Heart left ventricle (tissue), 16 donors: ENCODE measurements at places on chromosomes 2 and 18.

DNA sequence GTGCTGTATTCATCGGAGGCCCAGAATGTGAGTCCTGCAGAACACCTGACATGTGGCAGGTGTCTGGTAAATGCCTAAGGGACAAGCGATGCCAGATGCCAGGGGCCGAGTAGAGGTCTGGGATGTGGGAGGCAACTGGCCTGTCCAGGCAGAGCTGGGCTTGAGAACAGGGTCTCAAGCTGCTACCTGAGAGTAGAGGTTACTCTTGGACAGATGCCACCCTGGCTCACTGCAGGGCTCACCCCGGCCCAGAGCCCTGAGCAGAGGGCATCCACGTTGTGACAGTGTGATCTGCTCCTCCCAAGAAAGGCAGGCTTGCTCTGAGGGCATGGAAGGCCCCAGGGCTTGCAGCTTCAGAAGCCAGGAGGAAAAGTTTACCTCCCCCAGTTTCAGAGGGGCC is 692.0 kb upstream of the ID2 start:
- H3K27ac ChIP-seq = no peak overlapping the region
- no peaks in the 10 kb centered on the region for H3K36me3 ChIP-seq
- peaks cover 9% of the 10 kb centered on the region for H3K4me1 ChIP-seq

DNA sequence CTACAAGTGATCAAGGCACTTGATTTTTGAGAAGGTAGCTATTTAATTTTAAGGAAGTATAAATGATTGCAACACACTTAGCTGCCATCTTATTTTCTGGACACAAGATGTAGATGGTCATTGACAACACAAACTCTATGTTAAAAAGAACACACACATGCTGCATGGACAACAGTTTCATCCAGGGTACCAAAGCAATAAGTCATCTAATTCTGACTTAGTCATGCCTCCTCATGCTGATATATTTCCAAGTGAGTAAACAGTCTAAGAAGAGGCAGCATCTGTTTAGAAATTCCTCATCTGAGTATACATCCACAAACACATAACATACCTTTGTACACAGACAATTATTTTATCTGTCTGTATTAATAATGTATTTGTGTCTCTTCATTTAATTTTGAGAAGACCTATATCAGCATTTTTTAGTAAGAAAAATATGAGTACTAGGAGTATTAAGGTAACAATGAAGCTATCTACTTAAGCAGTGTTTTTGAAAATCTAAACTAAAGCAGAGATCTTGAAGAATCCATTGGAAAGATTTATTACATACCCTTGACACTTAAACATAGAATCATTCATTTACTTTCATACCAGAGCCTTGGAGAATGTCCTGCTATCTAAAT is 84.9 kb downstream of the SCN1A start:
- no peak overlapping the region for H3K27ac ChIP-seq
- DNase-seq = no peak
- no peaks in the 10 kb centered on the region for H3K36me3 ChIP-seq
- H3K4me3 ChIP-seq = no peak overlapping the region

DNA sequence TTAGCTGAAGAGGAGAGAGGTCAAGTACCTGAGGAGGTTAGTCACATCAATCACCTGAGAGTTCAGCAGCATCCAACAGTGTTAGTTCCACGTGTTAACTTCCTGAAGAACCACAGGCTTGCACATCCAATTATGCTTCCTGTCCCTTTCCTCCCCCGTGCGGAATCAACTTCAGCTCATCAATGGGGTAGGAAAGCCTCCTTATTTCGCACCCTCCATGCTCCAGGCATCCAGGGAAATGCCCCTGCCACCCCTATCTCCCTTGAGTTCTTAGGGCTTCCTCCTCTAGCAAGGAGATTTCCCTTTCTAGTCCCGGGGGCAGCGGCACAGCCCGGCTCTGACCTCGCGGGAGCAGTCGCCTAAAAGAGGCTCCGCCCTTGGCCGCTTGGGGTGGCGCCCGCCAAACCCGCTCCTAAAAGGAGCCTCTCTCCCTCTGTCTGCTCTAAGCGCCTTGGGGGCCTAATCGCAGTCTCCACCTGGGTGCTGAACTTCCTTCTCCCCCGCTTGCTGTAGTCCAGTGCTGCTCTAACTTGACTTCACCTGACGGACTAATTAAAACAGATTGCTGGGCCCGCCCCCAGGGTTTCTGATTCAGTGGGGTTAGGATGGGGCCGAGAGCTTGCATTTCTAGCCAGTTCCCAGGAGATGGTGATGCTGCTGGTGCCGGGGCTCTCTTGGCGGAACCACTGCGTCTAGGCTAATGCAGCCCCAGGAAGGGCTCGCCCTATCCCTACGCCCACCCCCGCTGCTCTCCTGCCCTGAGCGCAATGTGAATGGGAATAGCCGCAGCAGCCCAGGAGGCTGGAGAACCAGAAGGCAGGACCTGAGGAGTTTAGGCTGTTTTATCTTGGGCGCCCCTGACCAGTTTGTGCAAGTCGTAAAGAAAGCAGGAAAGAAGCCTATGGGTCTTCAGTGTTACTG is 3.4 kb upstream of the TET3 start:
- H3K4me1 ChIP-seq = peaks cover 42% of the 10 kb centered on the region
- peak overlapping the region; percentile 54 for H3K4me3 ChIP-seq
- H3K27me3 ChIP-seq = no peaks in the 10 kb centered on the region
- peak; percentile 50 for DNase-seq

DNA sequence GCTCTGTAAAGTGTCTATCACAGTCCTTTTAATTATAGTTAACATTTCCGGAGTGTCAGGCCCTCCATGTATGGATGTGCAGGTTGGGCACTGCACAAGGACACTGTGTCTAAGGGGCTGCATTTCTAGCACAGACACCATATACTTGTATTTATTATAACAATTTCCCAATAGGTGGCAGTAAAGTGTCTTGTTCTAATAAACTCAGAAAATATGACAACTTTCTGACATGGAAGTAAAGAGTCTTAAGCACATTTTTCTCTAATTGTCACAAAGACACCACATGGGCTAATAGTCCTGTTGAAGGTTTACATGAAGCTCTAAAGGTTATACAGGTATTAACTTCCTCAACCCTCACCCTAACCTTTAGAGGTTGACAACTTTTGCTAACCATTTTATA is 156.6 kb downstream of the DYSF start:
- no peaks in the 10 kb centered on the region for H3K27me3 ChIP-seq
- DNase-seq = no peak
- no peak overlapping the region for H3K4me3 ChIP-seq
- peaks cover 28% of the 10 kb centered on the region for H3K36me3 ChIP-seq
- H3K27ac ChIP-seq = no peak overlapping the region
- peaks cover 31% of the 10 kb centered on the region for H3K4me1 ChIP-seq
